ENCODE measurements at places on chromosomes 3 and 15.

DNA sequence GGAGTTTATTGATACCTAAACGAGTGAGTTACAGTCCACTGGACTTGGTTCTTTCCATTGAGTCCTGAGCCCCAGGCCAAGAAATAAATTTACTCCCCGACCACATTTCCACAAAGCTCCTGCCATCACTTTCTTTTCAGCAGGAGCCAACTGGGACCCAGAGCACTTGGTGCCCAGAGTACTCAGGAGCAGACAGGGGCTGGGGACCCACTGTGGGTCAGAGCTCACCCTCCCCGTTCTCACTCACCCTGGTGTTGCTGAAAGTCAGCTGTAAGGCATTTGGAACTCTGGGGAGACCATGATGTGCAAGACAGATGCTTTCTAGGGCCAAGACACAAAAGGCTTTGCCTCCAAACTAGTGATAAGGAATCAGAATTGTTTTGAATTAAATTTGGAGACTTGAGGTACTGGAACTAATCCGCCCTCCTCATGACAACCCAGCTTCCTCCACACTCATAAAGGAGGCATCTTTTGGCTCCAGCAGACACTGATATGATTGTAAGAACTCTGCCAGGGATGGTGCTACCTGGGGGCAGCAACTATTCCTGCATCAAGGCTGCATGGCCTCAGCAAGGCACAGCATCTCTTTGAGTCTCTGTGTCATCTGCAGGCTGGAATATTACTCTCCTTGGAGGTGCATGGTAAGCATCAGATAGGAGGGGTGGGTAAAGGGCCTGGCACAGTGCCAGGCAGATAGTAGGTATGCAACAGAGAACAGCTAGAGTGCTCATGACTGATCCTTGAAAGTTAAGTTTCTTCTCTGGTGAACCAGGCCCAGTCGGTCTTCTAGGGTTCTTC lies 7.3 kb upstream of the CAMK1 start:
- no peak for DNase-seq

DNA sequence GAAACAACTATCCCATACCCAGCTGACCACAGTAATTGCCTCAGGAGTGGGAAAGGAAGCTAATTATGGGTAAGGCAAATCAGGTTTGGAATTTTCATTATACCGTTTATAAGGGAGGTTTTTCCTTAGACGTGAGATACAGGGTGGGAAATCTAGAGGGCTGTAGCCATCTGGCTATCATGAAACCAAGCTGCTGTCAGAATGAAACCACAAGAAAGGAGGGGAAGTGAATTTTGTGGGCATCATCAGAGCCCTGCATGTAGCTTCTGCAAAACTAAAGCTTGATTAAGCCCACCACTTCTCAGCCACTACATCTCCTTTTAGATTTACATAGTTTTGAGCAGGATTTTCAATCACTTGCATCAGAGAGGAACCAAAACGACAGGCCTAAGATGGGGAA lies 893.5 kb downstream of the TUSC7 start:
- DNase-seq, result no peak

DNA sequence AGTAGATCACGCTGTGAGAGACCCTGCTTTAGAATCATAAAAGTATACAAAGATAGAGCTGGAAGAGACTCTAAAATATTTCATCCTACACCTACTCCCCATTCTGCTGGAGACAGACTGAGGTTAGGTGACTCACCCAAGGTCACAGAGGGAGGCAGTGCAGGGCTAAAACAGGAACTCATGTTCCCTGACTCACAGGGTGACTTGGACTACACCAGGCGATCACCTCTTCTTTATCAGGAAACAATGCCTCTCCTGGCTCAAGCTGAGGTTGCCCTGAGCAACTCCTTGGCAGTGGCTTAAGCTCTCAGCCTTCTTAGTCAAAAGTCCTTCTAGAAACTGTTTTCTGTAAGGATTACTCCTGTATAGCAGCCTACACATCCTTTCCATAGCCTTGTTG lies 26.4 kb upstream of the TNFAIP8L3 start:
- DNase-seq, result no peak

DNA sequence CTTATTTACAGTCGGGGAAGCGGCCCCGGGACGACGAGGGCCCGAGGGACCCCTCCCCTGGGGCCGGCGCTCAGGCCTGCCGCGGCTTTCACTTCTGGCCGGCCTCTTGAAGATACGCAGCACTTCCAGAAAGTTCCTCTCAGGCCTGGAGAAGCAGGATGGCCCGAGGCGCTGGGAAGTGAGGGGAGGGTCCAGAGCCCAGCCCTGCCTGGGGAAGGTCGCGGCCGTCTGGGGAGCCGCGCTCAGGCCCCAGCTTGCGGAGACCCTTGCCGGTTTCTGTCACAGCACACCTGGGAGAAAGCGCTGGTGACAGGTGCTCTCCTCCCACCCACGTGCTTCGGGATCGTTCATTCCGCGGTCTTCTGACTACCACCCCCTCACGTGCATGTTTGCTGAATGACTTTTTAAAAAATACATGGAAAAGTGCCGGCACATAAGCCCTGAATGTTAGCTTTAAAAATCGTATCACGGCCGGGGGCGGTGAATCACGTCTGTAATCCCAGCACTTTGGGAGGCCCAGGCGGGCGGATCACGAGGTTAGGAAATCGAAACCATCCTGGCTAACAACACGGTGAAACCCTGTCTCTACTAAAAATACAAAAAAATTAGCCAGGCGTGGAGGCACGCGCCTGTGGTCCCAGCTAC lies 727 bp upstream of the TM2D3 start:
- DNase-seq, result no peak

GRCh38 chr3:114218006-114218405 lies 19.4 kb downstream of the ZNF80 start:
- no peak for DNase-seq

GRCh38 chr3:113532698-113533533 lies 561 bp downstream of the SIDT1 start:
- DNase-seq, result no peak

DNA sequence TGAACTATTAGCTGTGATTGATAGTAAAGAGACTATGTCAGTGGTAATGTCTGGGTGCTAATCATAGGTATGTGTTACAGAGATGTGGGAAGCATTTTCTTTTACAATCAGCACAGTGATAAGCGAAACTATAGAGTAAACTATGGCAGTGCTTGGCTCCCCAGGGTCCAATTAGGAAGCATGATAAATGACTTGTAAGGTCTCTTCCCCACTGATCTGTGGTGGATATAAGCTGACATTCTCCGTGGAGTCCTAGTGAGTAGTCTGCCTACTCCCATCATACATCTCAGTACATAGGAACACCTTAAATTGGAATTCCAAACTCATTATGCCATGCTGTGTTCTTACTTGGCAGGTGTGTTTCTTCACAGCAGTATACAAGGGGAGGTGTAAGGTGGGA lies 204.2 kb downstream of the GAP43 start:
- DNase-seq, result no peak

DNA sequence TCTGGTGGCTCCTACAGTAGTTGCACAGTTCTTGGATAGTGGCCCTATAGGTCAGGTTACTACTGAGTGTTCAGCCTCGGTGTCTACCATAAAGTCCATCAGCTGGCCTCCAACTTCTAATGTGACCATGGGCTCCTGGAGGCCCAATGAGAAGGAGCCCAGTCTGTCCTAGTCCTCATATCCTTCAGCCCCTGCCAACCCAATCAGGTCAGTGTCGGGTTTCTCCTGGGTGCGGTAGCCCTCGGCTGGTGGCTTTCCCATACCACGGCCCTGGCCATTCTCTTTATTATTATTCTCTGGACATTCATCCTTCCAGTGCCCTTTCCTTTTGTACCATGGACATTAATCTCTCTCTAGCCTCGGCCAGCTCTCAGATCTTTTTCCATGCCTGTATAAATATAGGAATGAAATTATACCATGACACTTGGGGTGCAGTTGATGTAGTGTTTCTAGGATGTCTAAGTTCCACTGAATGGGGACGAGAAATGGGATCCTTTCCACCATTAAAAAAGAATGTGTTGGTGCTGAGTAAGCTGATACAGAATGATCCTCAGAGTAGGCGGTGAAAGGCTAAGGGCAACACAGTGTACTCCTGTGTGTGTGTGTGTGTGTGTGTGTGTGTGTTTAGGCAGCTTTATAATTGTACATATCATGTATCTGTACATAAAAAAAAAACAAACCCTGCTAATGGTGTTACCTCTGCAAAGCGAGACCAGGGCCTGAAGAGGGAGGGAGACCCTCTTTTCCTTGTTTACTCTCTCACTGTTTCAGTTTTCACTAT lies 19.3 kb upstream of the NOX5 start:
- DNase-seq, result no peak

DNA sequence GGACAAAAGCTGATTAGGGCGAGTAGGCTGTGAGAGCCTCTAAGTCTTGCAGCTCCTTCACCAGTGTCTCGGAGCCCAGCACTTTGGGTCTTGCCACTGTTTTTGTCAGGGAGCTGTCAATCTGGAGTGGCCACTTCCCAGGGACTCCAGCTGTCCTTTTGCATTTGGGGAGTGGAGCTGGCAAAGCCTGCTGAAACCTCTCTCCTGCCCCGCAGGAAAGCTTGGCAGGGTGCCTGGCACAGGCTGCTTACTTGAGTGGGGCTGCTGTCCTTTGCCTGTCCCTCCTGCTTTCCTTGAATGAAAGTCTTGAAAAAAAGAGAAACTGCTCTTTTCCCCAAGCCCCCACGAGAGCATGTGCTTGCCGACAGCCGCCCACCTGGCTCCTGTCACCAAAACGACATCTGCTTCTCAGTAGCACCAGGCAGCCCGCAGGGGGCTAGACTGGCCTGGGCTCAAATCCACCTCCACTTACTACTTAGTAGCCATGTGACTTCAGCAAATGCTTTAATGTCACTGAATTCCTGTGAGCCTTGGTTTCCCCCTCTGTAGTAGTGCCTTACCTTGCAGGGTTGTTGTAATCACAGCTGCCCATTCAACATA lies 13.7 kb downstream of the USP13 start:
- DNase-seq, result no peak

DNA sequence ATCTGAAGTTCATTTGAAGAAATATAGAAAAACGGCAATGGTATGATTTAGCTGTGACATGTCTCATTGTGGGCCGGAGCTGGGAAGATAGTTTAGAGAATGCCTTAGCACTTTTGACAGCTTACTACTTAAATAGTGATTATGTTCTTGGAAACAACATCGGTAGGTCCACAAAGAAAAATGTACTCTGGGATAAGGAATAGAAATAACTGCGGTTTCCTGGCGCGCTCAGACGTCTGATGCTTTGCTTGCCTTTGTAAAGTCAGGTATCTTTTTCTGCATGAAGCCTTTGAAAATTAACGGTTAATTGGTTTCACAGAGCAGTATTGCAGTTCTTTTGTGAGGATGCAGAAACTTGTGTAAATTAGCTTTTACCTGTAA lies 1.4 kb downstream of the USP3 start:
- no peak for DNase-seq

- DNase-seq, result no peak
These were observed 19.0 kb downstream of the FAN1 start for GRCh38 chr15:30922480-30923311.

- DNase-seq, result no peak
These were observed 98.5 kb downstream of the LARS2 start for GRCh38 chr3:45486926-45487325.

DNA sequence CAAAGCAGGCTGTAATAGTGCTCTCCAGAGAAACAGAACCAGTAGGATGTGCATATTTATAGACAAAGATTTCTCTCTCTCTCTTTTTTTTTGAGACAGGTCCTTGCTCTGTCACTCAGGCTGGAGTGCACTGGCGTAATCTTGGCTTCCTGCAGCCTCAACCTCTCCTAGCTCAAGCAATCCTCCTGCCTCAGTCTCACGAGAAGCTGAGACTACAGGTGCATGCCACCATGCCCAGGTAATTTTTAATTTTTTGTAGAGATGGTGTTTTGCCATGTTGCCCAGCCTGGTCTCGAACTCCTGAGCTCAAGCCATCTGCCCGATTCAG lies 67.1 kb upstream of the CHD2 start:
- DNase-seq, result no peak

DNA sequence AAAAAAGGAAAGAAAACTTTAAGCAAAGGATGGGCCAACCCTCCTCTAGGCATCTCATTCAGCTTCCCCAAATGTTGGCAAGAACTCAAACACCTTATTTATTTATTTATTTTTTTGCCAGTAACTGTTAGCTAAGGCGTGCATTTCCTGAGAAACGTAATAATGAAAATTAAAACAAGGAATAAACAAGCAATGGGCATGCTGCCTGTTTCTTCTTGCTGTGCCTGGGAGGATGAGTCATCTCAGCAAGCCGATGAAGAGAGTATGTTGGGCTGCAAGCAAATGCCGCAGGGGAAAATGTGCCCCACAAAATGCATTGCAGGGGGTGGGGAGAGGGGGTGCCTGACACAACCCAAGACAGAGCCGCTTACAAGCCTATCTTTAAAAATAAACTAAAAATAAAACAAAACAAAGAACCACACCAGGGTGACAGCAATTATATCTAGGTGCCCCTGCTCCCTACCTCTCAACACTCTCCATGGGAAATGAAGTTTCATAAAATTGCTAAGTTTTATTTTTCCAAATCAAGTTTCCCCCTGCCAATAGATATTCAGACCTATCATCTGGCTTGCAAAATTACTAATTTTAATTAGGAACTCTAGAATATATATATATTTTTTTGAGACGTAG lies 40.3 kb downstream of the EIF4E3 start:
- DNase-seq, result no peak

DNA sequence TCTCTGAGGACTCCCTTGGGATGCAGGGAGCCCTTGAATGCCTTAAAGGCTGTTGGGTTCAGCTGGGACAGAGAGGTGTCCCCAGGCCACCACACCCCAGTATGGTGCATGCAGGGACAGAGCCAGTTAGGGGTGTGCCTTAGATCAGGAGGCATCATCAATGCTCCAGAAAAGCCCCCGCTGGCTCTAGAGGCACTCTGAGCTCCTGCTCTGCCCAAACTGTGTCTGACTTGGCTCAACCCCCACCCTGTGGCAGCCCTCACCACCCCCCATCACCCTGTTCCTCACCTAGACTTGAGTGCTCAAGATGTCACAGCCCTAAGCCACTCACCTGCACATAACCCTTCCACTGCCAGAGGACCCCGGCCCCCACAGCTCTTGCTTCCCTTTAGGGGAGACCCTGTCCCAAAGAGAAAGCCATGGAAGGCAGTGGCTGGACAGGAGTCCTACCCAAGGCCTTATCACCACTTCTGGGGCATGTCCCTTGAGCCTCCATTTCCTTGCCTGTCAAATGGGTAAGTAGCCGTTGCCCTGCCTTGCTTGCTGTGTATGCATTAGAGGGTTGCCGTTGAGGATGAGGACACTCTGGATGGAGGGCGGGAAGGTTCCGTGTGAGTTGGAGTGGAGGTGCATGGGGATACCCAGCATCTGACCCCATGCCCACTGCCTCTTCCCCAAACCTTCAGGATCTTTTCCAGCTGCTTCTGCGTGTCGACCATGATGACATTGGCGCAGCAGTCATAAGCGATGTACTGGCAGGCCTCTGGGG lies 41.4 kb downstream of the ACSBG1 start:
- no peak for DNase-seq

DNA sequence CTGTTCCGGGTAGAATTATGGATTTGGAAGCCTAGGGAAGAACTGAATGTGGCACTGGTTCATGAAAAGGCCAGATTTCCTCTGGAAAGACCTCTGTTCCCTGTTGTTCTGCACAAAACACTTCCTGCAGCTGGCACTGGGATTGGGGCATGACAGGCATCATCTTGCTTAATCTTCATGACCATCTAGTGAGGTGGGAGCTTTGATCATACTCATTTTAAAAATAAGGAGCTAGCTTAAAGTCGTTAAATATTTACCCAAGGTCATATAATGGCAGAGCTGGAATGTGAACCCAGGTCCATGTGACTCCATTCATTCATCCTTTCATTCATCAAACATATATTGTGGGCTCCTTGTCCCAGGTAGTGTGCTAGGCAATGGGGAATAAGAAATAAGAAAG lies 40.4 kb downstream of the EBLN2 start:
- DNase-seq, result no peak

Data from stimulated activated CD8-positive, alpha-beta memory T cell treated with anti-CD3 and anti-CD28 coated beads, Interleukin-2, amount 100 ng/mL, for 1 hour (primary cell).